ENCODE measurements at places on chromosomes 7 and 10.

- DNase-seq = no peak
These were observed 10.4 kb downstream of the ANLN start for GRCh38 chr7:36400036-36400435.

DNA sequence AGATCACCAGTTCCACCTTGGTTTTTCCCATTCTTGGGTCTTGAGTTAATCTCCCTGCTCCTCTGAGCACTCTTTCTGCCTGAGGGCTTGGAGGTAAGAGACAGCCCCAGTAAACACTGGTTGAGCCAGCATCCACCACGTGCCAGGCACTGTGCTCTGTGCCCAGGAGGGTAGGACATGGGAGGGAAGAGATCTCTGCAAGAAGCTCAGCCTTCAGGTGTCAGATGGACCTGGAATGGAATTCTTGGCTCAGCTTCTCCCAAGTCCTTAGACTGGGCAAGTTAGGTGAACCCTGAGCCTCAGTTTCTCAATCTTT is 2.5 kb downstream of the ZYX start:
- DNase-seq = no peak

- no peak for DNase-seq
These were observed 95.0 kb downstream of the MICALL2 start for GRCh38 chr7:1364068-1364905.

GRCh38 chr7:6026820-6027311 is 4.3 kb upstream of the ANKRD61 start:
- DNase-seq = no peak

GRCh38 chr10:125849448-125849847 is 26.1 kb downstream of the BCCIP start:
- no peak for DNase-seq

DNA sequence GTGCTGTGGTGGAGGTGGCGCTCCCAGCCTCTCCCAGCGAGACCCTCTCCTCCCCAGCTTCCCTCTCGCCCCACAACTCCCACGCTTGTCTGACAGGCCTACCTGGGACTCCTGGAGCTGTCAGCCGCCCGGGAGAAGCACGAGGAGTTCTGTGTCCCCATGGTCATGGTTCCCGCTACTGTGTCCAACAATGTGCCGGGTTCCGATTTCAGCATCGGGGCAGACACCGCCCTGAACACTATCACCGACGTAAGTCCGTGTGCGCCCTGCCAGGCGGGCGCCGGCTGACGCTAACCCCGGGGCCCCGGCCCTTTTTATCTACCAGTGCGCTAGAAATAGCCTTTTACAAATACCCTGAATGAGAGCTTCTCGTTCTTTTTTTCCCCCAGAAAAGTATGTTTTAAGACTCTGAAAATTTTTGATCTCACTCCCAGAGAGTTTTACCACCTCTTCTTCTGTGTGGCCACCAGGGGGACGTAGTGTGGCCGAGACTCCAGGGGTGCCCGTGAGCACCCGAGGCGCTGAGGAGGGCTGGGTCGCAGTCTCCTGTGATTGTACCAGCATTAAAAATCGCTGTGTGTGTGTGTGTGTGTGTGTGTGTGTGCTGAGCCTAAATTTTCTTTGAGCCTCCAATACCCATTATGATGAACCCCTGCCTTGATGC is 52.6 kb downstream of the PFKP start:
- no peak for DNase-seq

DNA sequence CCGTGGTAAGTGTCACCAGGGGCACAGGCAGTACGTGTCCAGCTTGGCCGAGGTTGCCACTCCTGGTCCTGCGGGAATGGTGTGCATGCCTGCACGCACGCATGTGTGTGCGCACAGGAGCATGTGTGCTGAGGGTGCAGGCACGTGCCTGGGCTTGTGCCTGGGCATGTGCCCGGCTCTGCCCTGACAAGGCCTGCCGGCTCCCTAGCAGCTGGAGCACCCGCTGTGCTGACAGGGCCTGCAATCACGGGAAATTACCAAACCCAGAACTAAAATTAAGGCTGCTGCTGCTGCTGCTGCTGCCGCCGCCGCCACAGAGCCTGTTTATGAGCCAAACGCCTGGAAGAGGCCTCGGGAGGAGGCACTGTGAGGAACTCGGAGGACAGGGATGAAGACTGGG is 28.7 kb downstream of the GHRHR start:
- DNase-seq = no peak

DNA sequence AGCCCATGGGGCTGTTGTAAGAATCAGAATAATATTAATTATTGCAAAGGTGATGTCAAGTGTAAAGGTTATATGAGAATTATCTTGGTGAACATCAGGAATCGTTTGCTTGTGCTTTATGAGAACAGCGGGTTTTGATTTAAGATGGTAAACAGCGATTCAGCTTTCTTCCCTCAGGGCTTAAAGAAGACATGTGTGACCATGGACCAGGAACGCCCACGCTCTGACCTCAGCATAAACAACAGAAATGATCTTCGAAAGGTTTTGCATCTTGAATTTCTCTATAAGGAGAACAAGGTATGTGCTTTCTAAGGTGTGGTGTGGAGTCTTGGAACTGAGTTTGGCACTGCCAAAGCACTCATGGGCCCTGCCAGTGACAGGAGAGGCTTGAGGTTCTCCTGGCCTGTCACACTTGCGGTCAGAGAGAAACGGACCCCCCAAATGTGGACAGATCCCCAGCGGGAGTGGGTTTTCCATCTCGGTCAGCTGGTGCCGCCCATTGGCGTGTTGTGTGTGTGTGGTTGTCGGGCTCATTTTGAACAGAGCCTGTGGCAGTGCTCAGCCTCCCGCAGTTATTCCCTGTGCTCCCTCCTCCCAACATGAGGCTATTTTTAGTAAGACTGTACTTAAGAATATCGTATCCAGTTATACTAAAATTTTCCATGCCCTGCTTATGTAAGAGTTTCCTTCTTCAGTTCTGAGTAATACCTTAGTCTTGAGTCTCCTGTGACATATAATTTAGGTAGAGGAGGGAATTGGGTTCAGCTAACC is 7.2 kb downstream of the MINDY4 start:
- no peak for DNase-seq

DNA sequence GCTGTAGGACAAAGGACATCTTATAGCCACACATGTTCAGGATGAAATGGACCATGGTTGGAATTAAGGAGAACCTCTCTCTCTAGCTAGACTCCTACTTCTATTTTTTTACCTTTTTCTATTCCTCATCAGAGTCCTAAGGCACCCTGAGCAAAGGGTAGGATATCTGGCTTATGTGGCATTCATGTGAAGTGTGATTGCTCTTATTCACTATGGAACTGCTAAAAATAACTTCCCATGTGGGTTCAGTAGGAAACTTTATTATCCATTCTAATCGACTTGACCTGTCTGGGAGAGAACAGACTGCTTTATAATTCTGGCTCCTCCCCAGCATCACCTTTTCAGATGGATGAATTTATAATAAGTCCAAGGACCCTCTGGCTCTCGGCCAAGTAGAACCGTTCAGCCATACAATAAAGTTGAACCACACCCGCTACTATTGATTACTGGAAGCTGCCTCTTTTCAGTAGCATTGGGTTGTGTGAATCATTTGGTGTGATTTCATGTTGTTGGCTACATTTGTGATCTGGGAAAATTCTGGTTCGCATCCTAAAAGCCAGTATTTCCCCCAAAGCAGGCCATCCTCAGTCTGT is 117.5 kb downstream of the NRF1 start:
- no peak for DNase-seq

DNA sequence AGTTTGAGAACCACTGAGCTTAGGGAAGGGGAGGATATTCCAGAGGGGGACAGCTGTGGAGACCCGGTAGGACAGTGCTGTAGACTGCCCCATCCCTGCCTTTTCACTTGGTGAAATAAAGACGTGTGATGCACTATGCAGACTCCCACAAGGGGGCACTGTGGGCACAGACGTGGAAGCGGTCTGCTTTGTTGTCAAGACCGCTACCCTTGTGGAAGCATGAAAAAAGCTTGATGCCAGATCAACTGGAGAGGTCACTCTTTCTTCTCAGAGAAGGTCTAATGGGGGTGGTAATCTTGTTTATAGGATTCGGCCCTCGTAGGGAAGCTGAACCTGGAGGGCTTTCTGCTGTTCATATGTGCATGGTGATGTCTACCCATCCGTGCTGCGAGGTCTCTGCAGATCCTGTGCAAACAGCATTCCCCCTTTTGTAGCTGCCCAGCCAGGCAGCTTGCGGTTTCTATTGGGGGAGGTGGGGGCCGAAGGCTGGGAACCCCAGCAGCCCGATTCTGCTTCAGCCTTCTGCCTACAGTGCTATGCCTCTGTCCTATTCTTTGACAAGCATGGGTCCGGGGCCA is 13.7 kb downstream of the RPS24 start:
- peak; percentile 86 for DNase-seq

- DNase-seq = no peak
These were observed 3.1 kb downstream of the PLAU start for GRCh38 chr10:73914036-73914435.

- no peak for DNase-seq
These were observed 11.5 kb downstream of the EBF3 start for GRCh38 chr10:129952378-129953118.

GRCh38 chr10:6044751-6045313 is 17.3 kb downstream of the IL2RA start:
- peak; percentile 28 for DNase-seq

DNA sequence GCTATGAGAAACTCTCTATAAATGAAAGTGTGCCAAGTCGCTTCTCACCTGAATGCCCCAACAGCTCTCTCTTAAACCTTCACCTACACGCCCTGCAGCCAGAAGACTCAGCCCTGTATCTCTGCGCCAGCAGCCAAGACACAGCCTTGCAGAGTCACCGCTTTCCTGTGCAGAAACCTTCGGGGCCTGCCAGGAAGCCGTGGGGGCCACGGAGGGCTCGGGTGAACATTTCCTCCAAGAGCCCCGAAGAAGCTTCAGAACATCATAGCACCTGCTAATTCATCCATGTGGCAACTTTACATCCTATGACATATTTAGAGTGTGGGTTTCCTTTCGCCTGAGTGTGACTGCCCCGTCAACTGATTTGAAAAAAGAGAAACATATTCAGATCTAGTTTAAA is 55.7 kb upstream of the PRSS58 start:
- DNase-seq = no peak

DNA sequence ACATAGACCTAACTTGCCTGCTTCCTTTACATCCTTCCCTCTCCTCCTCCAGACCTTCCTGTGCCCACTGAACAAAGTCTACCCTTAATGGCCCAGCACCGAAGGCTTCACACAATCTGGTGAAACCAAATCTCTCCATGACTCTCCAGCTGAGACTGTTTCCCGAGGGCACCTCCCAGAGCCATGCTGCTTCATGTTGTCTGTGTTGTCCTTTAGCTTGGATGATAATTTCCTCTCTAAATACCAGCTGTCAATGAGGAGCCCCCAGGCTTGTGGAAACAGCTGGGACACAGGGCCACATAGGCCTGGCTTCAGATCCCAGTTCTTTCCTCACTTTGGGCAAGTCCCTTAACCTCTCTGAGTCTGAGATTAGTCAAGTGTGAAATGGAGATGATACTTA is 54.3 kb downstream of the DLD start:
- DNase-seq = no peak

DNA sequence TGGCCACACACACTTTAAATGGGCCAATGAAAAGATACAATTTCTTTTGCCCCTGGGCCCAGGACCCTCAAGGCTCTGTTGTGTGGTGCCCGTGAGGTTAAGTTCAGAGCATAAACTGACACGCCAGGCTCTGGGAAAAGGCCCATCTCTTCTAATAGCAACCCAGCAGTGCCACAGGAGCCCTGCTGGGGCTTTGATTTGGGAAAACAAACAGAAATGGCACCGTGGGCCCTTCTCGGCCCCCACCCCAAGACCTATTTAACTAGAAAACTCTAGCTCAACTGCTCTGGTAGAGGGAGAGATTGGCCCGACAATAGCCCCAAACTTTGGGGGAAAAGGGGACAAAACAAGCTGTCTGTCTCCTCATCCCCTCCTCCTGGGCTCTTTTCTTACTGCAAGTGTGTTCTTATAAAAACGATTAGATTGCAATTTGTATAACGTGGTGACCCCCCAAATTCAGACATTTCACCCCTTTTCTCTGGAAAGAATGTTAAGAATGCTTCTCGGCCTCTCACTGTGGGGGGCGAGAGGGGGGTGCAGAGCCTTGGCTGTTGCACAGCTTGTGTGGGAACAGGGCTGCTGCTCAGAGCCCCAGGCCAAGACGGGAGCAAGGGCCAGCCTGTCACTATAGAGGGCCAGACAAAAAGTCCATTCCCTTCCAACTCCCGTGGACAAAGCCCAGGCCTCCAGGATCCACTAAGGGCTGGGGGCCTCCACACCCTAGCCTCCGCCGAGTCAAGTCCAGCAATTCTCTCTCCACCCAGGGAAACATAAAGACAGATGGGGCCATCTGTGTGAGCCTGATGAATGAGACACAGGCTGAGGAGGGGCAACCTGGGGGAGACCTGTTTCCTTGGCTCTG is 26.8 kb downstream of the DPCD start:
- no peak for DNase-seq

DNA sequence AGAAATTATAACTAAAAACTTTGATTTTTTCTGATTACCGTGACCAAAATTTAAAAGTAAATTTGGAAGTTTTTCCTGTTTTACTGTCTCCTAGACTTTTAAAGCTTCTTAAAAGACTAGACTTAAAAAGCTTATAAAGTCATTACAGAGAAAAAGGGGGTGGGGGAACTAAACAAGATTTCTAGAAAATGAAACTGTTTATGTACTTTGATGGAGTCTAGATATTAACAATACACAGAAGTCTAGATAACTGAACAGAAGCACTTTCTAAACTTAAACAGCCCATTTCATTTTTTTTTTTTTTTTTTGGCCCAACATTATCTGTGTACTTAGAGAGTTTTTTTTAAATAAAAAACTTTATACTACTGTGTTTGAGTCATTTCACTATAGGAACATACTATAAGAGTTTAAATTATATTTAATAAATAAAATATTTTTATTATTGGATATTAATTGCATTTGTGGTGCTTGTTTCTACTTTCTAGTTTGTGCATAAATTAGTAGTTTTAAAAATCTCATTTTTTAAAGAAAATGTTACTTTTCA is 98.5 kb downstream of the PHTF2 start:
- no peak for DNase-seq

DNA sequence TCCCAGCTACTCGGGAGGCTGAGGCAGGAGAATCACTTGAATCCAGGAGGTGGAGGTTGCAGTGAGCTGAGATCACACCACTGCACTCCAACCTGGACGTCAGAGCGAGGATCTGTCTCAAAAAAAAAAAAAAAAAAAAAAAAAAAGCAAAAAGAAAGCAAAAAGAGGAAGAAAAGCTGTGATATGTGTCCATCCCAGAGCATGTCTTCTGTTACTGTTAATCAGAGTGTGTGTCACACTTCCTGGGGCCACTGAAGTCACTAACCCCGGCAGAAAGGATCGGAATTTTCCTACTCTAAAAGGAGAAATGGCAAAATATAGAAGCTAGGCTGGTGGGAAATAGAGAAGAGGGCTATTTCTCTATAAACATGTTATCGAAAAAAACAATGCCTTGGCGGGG is 11.9 kb downstream of the PIK3AP1 start:
- no peak for DNase-seq
